MG63 (cell line): ENCODE measurements at places on chromosomes 5 and 9. TPM values are rescaled to one million over a fixed set of nuclear protein-coding genes. Genes with fewer than 3 reads are reported as not detected.
A peak's percentile ranks its signal among the peaks of the same experiment; 100 is the strongest.

DNA sequence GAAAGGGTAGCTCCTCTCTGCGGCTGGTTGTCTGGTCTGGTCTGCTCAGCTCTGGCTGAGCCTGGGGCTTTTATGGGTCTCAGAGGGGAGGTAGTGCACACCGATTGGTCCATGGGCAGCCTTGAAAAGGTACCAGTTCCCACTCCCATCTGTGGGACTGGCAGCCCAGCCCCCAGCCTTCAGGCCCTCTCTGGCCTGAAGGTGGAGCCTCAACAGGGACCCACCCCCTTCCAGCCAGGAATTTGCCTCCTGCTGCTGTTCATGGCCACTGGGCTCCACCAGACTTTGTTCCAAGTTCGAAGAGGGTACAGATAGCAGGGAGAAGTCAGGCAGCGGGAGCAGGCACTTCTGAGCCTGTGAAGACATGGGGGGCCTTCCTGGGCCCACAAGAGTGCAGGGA is 165.3 kb upstream of the SLC27A6 start:
- no peak for DNase-seq

DNA sequence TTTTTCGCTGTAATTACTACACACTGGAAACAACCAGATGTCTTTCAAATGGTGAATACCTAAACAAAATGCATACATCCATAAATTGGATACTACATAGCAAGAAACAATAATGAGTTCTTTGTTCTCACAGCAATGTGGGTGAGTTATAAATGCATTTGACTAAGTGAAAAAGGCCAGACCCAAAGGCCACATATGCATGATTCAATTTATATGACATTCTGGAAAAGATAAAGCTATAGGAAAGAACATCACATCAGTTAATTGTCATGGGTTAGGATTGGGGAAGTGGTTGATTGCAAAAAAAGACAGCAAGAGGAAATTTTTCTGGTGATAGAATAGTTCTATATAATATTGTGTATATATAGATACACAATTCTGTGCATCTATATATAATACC is 198.9 kb downstream of the CYLC2 start:
- DNase-seq = no peak

GRCh38 chr5:103036601-103037000 is 83.3 kb downstream of the GIN1 start:
- DNase-seq = no peak

GRCh38 chr9:8821910-8822666 is 1022.5 kb upstream of the DMAC1 start:
- no peak for DNase-seq

DNA sequence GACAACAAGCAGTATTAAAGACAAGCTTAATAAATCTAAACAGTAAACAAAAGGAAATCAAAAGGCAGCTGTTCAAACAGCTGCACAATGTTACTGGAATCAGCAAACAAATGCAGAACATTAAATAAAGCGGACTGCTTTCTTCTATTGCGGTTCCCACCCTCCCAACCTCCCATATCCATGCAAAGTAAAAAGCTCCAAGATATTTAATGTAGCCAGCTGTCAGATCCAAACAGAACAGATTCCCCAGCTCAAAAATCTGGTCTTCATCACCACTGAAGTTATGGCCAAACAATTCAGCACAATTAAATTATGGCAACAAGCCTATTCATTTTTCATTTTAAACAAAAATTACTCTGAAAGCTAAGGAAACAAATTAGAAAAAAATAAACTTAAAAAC is 75.9 kb downstream of the SLC38A9 start:
- DNase-seq = no peak

- DNase-seq = peak; percentile 27
These were observed 45.7 kb downstream of the BNC2 start for GRCh38 chr9:16824545-16825330.

- DNase-seq = peak; percentile 88
These were observed 763 bp downstream of the TJP2 start for GRCh38 chr9:69174616-69175463.

GRCh38 chr5:31823472-31823871 is 184.5 kb downstream of the PDZD2 start:
- no peak for DNase-seq

DNA sequence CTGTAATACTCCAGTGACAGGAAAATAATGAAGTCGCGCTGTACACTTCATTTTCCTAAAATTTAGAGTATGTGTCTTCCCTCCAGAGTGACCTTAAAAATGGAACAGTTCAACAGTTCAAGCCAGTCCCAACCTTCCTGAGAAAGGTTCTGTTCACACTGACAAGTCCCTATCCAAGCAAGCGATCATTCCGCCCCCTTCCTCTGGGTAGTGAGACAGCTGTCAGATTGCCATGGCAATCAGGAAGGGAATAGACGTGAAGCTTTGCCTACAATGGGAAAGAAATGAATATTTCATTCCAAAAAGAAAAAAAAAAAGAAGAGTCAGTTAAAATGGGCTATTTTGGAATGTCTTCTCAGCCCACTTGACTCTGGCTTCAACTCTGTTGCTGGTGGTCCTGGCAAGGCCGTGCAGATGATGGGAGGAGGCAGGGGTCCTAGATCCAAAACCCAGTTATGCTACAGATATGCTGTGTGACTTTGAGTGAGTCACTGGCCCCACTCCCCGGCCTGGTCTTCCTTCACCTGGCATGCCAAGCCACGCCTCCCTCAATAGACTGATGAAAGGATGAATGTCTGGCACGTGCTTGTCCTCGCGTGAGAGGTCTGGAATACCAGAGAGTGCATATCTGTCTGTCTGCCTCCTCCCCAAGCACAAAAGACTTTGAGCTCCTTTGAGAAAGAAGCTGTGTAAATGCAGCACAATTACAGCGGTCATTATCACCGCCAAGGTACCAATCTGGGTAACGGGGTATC is 165.8 kb upstream of the WWC1 start:
- peak; percentile 78 for DNase-seq

DNA sequence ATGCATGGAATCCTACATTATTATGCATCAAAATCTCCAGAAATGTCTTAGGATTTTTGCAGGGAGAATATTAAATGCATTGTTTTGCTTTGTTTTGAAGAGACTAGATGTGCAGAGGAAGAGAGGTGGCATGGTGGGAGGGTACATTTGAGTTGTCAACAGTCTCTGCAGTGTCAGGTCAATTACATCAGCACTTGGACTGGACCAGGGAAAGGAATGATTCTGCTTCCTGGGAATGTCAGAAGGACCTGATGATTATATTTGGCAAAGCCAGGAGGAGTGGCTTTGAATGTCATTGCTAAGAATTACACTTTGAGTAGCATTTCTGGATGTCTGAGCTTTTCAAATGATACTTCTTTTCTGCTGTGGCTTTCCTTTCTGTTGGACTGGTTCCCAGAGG is 17.5 kb upstream of the TMEFF1 start:
- DNase-seq = peak; percentile 15

DNA sequence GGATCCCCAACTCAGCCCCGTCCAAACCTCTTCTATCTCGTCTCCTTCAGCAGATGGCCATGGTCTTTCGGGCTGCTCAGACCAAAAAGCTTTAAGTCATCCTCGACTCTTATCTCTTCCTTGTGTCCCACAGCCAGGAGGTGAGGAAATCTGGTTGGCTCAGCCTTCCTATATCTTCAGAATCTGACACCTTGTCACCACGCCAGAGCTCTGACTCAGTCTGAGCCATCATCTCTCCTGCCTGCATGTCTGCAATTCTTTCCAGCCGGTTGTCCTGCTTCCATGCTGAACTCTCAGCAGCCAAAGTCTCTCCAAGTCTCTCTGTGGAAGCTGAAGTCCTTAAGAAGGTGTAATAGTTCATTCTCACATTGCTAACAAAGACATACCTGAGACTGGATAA is 419.3 kb upstream of the ADAMTS16 start:
- DNase-seq = peak; percentile 86

- DNase-seq = no peak
These were observed 187.3 kb upstream of the TLE4 start for GRCh38 chr9:79384501-79384900.

GRCh38 chr5:58393716-58394115 is 66.2 kb downstream of the PLK2 start:
- no peak for DNase-seq

GRCh38 chr9:32955655-32956478 is 45.6 kb downstream of the APTX start:
- DNase-seq = no peak

DNA sequence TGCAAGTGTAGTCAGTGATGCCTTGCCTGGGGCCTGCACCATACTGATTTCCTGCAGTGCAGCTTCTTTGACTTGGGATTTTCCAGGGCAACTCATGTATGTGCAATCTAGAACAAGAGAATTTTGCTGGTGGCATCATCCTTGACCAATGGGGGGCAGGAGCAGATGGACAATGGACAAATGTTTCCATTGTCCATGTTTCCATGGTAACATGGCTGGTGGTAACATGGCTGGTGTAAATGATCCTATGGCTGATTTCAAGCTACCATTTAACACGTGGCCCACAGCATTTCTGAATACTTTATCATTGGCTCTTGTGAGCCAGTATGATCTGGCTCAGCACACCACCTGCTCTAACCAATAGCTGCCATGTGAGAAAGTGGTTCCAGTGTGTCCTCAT is 130.1 kb upstream of the OSMR start:
- no peak for DNase-seq

DNA sequence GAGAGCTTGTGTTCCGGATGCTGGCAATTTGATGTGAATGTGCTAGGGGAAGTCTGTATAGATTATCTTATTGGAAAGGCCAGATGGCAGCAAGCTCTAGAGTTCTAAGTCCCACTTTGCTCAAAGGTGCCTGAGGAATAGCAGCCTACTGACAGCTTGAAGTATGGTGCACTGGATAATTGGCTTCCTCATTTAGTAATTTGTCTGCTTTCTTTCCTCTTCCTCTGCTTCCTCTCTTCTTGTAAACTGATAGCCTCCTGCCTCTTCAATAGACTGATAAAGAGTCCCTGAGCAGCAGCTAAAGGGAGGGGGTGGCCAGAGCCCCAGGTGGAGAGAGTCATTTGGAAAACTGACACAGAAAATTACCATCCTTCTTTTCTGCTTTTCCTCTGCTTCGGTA is 177.3 kb downstream of the FGF1 start:
- no peak for DNase-seq

DNA sequence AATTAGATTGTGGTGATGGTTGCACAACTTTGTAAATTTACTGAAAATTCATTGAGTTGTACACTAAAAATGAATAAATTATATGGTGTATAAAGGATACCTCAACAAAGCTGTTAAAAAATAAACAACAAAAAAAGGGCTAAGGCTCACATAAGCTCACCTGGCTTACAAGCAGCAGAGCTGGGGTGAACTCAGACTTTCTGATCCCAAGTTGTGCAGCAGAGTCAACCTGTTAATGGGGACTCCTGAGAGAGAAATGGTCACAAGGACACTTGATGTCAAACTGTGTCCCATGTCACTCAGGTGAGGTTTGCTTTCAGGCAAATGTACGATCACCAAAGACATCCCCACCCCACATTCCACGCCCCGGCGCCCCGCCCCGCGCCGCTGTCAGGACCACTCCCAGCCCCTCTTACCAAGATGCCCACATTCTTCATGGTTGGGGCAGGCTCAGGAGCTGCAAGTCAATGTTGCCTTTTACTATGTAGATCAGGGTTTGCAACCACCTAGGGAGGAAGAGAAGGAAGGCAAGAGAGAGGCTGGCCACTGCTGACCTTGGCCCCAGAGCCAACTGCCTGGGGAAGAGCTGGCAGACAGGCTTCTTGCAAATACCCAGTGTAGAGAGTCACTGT is 22.4 kb upstream of the SLC36A1 start:
- DNase-seq = no peak

- no peak for DNase-seq
These were observed 324.5 kb downstream of the ARHGEF28 start for GRCh38 chr5:73950441-73950873.

GRCh38 chr9:111986035-111986556 is 89.5 kb downstream of the UGCG start:
- DNase-seq = no peak

GRCh38 chr5:45372629-45373028 is 323.6 kb downstream of the HCN1 start:
- DNase-seq = no peak

- DNase-seq = no peak
These were observed 85.3 kb upstream of the ZNF608 start for GRCh38 chr5:124831687-124832240.

GRCh38 chr5:77208507-77209163 is 1.8 kb upstream of the PDE8B start:
- peak; percentile 65 for DNase-seq

PFN3 gene
- total RNA-seq = not detected in 2 replicates

MSX2 gene
- 8.5 and 10.7 TPM in 2 replicates for total RNA-seq

CSF1R gene
- total RNA-seq = 0.26 TPM in 1 of 2 replicates, not detected in the other

BSPRY gene
- not detected in 2 replicates for total RNA-seq

ENTREP1 gene
- not detected in 2 replicates for total RNA-seq

IRX1 gene
- 7.4 and 16.7 TPM in 2 replicates for total RNA-seq

GZMA gene
- not detected in 2 replicates for total RNA-seq

GPR150 gene
- not detected in 2 replicates for total RNA-seq

COL27A1 gene
- total RNA-seq = 1.1 and 1.3 TPM in 2 replicates

GARIN3 gene
- not detected in 2 replicates for total RNA-seq

NEUROG1 gene
- total RNA-seq = not detected in 2 replicates

PCDHGA7 gene
- total RNA-seq = 0.07 and 0.67 TPM in 2 replicates
